Stimulated activated CD4-positive, alpha-beta T cell treated with anti-CD3 and anti-CD28 coated beads, Interleukin-2, amount 100 ng/mL, for 24 hours (primary cell): ENCODE measurements at places on chromosomes 4 and X.

- DNase-seq = no peak
Observed at GRCh38 chrX:96906741-96907140, 23.0 kb downstream of the RPA4 start.

GRCh38 chr4:163949976-163950601 is 455.6 kb downstream of the TMA16 start:
- DNase-seq = no peak

- no peak for DNase-seq
Observed at GRCh38 chr4:151359576-151359975, 34.2 kb upstream of the SH3D19 start.

DNA sequence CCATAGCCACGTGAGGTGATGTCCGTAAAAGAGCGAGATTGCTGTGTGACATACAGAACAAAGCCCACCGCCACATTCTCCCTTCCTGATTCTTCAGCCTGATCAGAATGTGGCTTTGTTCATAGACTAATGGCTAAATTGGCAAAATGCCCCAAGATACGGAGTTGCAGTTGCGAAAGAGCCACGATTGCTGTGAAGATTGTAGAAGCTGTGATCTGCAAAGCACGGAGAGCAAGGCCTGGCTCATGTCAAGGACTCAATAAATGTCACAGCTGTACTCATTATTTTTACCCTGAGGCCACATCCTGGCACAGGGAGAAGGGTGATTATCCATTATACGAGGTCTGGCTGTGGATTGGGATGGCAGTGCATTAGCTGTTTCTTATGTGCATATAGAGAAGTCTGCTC is 34.2 kb downstream of the ARSD start:
- no peak for DNase-seq

DNA sequence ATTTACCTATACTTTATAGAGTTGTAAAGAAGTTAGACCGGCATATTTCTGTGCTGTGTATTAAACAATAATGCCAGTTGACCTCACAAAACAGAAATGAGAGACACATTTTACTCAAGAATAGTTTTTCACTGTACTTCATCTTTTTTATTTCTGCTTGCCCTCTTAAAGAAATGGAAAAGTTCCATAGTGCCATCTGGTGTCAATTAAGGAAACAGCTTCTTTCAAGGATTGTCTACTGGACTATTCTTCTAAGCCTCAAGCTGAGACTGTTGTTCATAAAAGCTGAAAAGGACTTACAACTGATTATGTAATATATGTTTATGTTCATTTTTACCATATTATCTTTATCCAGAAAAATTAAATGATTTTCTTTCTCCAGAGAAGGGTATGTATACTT is 1523.7 kb downstream of the ARAP2 start:
- DNase-seq = no peak

DNA sequence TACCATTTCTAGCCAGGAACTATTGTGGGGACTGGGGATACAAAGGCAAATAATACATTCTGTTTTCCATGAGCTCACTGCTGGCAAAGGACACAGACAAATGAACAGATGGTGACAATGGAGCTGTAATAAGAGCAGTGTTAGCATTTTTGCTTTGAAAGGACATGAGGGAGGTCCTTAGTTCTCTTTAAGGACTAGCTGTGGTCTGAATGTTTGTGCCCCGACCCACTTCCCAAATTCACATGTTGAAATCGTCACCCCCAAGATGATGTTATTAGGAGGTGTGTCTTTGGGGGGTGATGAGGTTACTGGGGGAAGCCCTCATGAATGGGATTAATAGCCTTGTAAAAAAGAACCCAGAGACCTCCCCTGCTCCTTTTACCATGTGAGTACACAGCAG is 30.3 kb downstream of the CCNG2 start:
- DNase-seq = no peak

DNA sequence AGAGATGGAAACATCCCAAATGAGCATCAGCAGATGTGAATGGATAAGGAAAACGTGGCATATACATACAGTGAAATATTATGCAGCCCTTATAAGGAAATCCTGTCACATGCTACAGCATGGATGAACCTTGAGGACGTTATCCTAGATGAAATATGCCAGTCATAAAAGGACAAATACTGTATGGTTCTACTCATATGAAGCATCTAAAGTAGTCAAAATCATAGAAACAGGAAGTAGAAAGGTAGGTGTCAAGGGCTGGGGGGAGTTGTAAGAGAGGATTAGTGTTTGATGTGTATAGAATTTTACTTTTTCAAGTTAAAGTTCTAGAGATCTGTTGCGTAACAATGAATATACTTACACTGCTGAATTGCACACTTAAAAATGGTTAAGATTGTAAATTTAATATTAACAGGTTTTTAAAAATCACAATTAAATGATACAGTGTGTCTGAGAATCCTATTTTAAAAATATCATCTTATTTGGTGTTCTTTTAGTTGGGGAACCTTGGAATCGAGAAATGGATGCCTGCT is 58.5 kb downstream of the KDM6A start:
- no peak for DNase-seq

DNA sequence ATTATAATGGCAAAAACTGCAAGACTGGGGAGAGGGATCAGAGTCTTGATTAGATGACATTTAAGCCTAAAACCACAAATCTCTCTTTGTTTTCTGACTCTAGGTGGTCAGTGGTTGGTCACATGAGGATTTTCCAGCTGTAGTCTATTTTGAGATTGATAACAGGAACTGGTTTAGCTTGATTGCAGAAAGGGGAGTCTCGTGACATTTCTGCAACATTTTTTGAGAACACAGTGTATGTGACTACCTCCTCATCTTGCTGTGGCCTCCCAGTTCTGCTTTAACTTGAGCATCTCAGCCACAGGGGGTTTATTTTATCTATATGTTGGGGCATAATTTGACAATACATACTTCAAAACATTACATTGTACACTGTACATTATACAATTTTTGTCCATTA is 726.4 kb upstream of the MAGEB2 start:
- DNase-seq = no peak

- no peak for DNase-seq
Observed at GRCh38 chr4:151952137-151952536, 191.3 kb upstream of the GATB start.

DNA sequence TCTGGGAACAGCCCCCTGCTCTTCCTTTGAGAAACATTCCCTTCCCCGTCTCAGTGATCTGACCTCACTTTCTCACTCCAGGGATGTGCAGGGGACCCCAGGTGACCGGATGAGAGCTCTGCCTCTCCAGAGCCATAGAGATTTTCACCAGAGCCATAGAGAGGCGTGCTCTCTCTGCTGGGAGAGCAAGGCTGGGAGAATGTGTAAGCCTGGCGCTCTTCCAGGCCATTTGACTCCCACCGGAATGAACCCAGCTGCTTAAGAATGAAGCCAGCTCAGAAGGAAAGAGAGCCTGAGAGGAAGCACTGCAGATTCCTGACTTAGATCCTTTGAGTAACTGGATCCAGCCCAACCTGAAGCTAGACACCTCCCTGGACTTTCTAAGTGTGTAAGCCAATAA is 106.4 kb downstream of the DHX15 start:
- no peak for DNase-seq

- DNase-seq = peak; percentile 64
Observed at GRCh38 chr4:38759113-38759789, 23.5 kb downstream of the TLR10 start.

GRCh38 chr4:145183023-145183422 is 2.6 kb upstream of the OTUD4 start:
- no peak for DNase-seq

- DNase-seq = no peak
Observed at GRCh38 chrX:78237127-78237526, 90.3 kb downstream of the CYSLTR1 start.

- DNase-seq = no peak
Observed at GRCh38 chr4:167713756-167714155, 378.6 kb upstream of the ANXA10 start.

- no peak for DNase-seq
Observed at GRCh38 chr4:59381591-59381990, 1818.5 kb upstream of the ADGRL3 start.

GRCh38 chr4:95105983-95106382 is 348.2 kb downstream of the BMPR1B start:
- DNase-seq = no peak

- no peak for DNase-seq
Observed at GRCh38 chrX:112081781-112082652, 559 bp downstream of the TRPC5 start.

DNA sequence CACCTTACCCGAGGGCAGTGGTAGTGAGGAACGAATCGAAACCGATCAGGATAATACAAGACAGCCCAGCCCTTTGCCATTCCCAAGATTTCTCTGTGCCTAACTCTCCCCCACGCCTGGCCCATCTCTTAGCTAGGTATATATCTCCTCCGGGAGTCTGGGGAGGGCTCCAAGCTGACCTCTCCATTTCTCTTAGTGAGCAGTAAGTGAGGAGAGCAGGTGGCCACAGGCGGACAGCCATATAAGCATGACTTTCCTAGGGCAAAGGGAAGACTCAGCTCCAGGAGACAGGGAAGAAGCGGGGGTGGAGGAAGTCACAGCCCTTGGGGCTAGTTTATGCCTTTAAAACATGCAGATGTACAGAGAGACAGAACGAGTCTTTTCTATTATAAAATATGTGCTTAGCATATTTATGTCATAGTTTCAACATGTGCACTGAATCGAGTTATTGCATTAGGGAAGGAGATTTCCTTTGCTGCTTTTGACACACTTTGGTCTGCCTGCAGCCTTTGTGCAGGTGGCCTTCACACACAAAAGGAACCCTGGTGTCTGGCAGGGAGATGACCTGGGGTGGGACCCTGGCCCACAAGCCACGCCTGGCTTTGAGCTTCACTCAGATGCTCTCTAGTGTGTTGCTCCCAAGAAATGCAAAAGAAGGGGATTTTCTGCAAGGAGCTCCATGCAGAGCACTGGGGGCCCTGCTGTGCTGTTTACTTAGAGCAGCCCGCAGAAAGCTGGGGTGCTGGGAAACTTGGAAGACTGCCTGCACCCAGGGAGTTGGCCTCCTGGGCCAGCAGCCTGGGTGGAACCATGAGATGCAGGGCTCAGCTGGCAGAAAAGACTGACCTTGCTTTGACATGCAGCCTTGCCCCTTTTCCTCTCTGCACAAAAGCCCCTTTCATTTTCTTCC is 613.3 kb downstream of the BCOR start:
- no peak for DNase-seq

DNA sequence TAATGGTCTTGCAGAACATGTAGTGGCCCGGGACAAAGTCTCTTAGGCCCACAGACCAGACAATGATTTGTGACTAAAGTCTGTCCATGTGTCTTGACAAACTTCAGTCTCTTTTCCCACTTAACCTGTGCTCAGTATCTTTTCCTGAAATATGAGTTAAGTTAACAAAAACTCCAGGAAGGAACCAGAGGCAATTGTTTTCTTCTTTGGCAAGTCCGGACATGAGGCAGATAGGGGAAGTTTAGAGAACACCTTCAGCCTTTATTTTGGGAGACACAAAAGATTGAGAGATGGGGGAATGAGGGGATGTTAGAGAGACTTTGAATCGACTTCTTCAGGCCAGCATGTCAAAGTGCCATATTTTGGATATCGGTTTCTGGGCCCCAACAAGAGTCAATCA is 80.2 kb upstream of the FRMPD4 start:
- DNase-seq = no peak

GRCh38 chrX:151515237-151515636 is 48.2 kb upstream of the PASD1 start:
- DNase-seq = no peak

GRCh38 chr4:122224348-122224747 is 72.2 kb downstream of the BLTP1 start:
- no peak for DNase-seq

DNA sequence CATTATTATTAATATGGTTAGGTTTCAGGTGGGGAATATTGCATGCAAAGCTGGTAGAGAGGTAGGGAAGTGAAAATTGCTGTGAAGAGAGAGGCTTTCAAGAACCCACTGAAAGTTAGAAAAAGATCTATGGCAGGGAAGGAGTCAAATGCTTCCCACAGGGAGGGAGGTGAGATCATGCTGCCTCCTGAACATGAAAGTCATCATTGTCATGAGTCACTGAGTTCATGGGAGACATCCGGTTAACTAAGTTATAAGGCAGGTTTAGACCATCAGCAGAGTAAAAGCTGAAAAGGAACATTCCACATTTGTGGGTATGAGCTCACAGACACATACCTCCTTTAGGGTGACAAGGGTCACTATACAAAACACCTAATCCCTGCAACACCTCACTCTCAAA is 16.2 kb downstream of the GATB start:
- DNase-seq = no peak

GRCh38 chr4:30945586-30945985 is 225.4 kb downstream of the PCDH7 start:
- DNase-seq = no peak

DNA sequence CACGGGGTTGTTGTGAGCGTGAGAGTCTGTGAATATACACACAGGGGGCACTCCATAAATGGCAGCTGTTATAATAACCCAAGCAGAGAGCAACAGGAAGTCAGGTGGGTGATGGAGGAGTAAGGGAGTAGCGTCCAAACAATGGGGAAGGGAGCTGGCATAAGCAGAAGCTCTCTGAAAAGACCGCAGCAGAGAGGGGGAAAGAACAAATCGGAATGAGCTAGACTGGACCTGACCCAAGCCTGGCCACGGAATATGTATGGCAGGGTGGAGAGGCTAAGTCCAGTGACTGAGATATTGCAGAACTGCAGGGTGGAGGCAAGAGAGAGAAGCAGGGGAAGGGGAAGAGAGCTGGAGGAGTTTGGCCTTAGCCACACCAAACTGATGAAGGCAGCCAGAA is 6.5 kb upstream of the GJB1 start:
- no peak for DNase-seq

DNA sequence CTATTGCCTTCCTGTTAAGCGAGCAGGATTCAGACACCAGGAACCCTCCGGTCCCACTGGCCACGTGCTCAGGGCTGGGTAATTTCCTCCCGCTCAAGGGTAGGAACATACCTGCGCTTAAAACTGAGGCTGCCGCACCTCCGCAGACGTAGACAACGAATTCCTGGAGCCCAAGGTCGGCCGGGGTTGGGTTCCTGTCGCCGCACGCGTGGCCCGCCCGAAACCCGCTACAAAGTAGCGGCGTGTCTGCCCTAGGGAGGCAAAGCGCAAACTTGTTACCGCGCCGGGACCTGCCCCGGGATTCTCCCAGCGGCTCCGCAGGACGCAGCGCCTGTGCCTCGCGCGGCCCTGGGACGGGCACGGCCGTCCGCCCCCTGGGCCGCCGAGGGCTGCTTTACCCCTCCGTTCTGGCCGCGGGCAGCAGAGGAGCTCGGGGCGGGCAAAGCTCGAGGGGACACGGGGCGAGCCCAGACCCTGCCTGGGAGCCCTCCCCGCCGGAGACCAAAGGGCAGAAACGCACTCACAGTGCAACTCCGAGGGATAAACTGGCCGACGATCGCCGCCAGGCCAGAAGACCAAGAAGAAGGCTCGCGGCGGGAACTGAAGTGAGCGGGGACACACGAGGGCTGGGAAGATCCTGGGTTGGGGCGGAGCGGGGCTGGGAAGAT is at the start of gene ERVMER34-1:
Gene ERVMER34-1, minus strand, starts transcription at position 607 of the 668 bp plus-strand sequence. CDS start 5,905 bp downstream, outside the sequence.
- peak; percentile 22 for DNase-seq

- DNase-seq = no peak
Observed at GRCh38 chr4:102285831-102286230, 59.5 kb downstream of the SLC39A8 start.

- DNase-seq = no peak
Observed at GRCh38 chr4:182225257-182225852, 17.8 kb upstream of the TENM3 start.

GRCh38 chrX:133435544-133436124 is 20.3 kb upstream of the GPC4 start:
- no peak for DNase-seq

GRCh38 chr4:42396752-42397634 is at the start of gene SHISA3:
Gene SHISA3 (plus strand): TSS chr4:42397488. CDS start chr4:42398057, 569 bp downstream.
- DNase-seq = peak; percentile 43
